ENCODE measurements at places on chromosomes 13 and 19.

DNA sequence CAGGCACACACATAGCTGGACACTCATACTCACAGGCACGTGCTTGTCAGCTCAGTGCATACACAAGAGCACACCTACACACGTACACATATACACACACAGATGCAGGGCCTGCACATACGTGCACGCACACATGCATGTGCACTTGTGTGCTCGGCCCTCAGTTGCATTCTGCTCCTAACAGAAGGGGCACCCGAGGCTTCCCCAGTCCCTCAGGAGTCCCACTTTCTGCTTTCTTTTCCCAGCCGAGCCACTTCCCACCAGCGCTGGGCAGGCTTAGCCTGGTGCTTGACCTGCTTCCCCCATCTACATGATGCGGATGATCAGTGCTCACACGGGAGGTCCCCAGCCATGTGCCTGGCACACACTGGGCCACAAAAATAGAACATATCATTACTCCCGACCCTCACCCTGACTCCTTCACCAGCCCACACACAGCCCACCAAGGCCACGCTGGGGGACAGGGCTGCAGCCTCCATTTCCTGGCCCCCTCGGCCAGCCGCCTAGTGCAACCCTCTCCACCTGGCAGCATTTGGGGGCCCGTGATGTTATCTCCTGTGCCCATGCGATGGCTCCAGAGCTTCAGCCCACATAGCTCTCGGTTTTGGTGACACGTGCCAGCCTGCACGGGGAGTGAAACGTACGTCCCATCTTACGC is 125.2 kb upstream of the SPACA7 start:
- no peak for DNase-seq

DNA sequence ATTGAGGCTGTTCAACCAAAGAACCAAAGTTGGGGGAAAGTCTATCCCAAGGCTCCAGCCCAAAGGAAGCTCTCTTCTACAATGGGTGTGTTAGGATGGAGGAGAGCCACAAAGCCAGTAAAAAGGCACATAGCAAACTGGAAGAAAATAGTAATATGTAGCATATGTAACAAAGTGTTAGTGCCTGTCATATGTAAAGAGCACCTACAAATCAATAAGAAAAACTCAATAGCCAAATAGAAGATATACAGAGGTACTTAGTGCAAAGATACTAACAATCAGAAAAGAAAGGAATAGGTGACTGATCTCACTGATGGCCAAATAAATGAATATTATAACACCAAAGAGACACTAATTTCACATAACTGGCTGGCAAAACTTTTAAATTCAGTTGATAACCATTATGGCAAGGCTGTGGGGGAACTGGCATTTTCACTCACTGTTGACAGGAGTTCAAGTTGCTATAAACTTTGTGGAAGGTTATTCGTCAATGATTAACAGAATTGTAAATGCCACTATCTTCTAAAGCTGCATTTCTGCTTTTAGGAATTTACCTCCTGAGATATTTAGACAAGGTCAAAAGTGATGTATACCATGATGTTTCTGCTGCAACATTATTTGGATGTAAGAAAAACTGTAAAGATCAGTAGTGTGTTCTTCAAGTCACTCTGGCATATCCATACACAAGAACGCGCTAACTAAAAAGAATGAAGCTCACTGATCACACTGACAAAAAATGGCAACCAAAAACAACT is 110.8 kb downstream of the GNG7 start:
- no peak for DNase-seq

- no peak for DNase-seq
These were observed 143.3 kb upstream of the MYO16 start for GRCh38 chr13:108486096-108486495.

GRCh38 chr13:113973218-113974164 is at the start of gene C13orf46:
Gene C13orf46, minus strand, starts transcription at chr13:113974076. Its CDS starts 79 bp downstream, at chr13:113973997.
- DNase-seq: no peak

DNA sequence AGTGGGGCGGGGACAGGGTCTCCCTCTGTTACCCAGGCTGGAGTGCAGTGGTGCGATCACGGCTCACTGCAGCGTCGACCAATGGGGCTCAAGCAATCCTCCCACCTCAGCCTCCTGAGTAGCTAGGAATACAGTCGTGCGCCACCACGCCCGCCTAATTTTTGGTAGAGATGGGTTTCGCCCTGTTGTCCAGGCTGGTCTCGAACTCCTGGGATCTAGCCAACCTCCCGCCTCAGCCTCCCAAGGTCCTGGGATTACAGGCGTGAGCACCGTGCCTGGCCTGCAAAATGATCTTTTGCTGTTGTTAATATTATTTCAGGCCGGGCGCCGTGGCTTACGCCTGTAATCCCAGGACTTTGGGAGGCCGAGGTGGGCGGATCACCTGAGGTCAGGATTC is 621 bp upstream of the TGDS start:
- no peak for DNase-seq
